Neuronal stem cell (in vitro differentiated cells): ENCODE measurements at places on chromosomes 1 and 21.

- no peak for DNase-seq
Observed at GRCh38 chr21:46570119-46570518, 34.8 kb downstream of the S100B start.

- peak; percentile 31 for DNase-seq
Observed at GRCh38 chr1:54774820-54775498, 10.6 kb upstream of the PARS2 start.

- DNase-seq = no peak
Observed at GRCh38 chr21:33256019-33256418, 10.1 kb upstream of the IL10RB start.

DNA sequence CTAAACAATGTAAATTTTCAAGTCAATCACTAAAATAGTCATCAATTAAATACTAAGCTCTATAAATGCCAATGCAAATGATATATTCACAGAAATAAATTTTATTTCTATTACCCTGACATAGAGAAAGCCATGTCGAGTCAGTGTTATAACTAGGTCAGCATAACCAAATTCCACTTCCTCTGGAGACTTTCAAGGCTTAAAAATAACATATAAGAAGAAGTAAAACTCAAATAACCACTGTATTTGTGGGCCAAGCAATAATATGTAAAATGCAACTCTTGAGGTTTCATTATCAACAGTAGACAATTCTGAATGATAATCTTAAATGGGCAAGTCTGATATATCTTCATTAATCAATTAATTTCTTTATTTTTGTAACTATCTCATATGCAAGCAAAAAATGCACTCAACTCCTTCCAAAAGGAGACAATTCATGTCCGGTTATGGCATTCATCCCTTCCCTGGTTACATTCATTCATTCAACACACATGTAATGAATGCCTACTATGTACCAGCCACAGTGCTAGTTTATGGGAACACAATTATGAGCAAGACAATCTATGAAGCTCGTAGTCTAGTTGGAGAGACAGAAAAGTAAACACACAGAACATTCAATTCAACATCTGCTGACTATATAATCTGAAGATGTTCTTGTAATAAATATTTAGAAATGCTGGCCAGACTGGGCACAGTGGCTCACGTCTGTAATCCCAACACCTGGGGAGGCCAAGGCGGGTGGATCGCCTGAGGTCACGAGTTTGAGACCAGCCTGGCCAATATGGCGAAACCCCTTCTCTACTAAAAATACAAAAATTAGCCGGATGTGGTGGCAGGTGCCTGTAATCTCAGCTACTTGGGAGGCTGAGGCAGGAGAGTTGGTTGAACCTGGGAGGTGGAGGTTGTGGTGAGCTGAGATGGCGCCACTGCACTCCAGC lies 37.1 kb upstream of the CAP1 start:
- no peak for DNase-seq

GRCh38 chr1:54001591-54001990 lies 16.4 kb downstream of the LDLRAD1 start:
- no peak for DNase-seq

GRCh38 chr1:111512931-111513330 lies 9.5 kb upstream of the ADORA3 start:
- no peak for DNase-seq

- no peak for DNase-seq
Observed at GRCh38 chr1:234950598-234950997, 178.0 kb downstream of the TOMM20 start.

DNA sequence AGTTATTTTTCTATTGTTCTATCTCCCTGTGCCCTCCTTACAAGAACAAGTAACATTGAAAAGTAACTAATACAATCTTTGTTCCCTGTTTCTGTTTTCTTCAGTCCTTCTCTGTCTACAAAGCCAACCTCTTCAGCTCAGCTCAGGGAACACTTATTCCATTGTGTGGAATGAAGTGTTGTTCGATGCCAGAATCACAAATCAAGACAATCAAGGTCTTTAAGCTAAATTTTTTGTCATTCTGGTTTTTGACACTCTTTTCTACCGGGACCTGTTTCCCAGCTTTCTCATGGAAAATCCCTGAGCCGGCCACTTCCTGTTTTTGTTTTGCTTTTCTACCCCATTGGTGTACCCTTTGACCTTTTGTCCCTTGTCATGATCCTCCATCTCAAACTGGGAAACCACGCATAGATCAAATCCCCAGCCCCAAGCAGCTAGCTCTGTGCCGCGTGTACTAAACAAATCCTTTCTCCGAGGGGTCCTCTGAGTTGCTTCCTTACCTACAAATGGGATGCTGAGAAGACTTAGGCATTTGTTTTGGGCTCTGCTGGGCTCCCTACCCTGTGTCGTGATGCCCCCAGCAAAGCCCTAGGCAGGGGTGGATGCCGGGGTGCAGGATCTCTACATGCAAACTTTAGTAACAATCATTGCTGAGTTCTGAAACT lies 141.8 kb downstream of the TOMM20 start:
- peak; percentile 37 for DNase-seq

DNA sequence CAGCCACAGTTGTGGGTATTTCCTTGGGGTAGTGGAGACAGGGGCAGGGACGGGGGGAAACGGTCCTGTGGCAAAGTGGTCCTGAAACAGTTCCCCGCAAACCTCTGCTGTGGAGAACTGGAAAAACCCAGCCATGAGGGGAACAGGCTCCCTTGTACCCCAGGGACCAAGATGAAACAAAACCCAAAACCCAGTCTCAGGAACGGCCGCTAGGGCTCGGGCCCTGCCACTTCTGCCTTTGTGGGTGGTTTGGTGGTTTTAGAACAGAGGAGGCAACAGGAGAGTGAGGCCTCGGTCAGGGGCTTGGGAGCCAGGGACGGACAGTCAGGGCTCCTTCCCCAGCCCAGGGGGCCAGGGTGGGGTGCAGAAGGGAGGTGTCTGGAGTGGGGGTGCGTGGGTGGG lies 24.8 kb upstream of the EDN2 start:
- DNase-seq = no peak

DNA sequence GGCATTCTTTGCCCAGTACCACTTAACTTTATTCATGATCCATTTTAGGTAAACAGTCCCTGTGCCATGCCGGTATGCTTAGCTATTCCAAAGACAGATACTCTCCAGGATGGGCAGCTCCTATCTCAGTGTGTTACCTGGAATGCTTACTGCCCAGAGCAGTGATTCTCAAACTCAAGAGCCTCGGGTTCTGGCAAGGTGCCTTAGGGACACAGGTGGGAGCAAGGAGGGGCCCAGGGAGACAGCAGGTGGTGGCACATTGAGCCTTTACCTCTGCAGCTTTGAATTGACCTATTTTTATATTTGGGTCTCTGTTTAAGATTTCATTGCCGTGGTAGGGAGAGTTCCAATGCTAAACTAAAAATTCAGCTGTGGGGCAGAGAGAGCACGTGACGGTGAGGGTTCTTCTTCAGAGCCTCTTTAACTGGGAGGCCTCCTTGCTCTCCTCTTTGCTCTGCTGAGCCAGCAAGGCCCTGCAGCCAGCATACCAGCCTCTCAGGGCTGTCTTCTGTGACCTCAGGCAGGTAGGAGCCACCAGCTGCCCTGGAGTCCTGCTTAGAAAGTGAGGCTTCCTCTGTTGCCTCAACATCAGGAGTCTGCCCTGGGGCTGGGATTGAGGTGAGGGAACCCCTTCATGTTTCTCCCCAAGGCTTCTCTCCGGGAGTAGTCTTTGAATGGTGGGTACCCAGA lies 20.2 kb downstream of the PHGDH start:
- DNase-seq = no peak

GRCh38 chr21:35028451-35028978 lies 20.6 kb downstream of the RUNX1 start:
- DNase-seq = no peak

GRCh38 chr1:36497207-36497606 lies 14.5 kb upstream of the CSF3R start:
- no peak for DNase-seq

DNA sequence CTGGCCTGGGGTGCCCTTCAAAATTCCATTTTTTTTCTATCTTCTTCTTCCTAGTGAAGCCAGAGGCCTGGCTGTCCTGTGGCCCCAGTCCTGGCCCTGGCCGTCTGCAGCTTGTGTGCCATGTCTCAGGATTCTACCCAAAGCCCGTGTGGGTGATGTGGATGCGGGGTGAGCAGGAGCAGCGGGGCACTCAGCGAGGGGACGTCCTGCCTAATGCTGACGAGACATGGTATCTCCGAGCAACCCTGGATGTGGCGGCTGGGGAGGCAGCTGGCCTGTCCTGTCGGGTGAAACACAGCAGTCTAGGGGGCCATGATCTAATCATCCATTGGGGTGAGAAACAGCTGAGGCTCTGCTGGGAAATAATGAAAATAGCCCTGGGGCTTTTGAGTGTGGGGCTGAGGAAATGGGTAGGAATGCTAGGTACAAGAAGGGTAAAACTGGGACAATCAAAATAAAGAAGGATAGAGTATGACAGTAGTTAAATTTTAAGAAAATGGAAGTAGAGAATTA lies 2.1 kb downstream of the CD1E start:
- no peak for DNase-seq

DNA sequence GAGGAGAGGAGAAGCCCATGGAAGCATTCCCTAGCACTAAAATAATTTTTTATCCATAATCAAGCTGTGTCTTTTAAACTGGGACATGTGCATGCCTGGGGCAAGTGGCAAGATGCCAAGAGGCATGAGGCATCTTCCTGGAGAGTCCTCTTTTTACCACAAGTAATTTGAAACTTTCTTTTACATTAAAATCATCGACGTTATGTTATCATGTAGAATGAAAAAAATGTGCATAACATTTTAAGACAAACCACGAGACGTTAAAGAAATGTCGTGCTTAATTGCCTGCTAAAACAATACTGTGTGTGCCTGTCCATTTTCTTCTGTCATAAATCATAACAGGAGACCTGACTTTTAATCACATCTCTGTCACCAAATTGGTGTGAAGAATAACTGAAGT lies 1.5 kb downstream of the STYXL2 start:
- no peak for DNase-seq

DNA sequence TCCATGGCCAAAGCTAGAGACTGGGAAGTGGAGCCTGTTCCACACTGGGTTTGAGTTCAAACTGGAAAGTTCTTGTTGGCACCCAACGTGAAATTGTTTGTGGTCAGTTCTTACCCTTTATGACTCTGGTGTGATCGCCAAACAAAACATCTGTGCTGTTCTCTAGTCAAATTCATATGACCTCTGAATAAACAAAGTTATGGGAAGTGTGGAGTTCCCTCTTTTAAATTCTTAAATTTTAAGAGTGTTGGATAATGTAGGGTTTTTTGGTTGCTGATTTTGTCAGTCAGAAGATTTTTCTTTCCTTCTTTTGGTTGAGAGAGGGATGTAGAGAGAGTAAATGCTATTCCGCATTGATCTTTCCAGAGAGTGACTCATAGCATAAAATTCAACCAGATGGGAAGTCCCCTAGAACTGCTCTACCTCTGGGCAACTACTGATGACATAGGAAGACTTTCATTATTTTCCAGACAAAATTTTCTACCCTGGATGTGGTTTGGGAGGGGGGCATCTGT lies 36.4 kb downstream of the CHML start:
- DNase-seq = no peak

DNA sequence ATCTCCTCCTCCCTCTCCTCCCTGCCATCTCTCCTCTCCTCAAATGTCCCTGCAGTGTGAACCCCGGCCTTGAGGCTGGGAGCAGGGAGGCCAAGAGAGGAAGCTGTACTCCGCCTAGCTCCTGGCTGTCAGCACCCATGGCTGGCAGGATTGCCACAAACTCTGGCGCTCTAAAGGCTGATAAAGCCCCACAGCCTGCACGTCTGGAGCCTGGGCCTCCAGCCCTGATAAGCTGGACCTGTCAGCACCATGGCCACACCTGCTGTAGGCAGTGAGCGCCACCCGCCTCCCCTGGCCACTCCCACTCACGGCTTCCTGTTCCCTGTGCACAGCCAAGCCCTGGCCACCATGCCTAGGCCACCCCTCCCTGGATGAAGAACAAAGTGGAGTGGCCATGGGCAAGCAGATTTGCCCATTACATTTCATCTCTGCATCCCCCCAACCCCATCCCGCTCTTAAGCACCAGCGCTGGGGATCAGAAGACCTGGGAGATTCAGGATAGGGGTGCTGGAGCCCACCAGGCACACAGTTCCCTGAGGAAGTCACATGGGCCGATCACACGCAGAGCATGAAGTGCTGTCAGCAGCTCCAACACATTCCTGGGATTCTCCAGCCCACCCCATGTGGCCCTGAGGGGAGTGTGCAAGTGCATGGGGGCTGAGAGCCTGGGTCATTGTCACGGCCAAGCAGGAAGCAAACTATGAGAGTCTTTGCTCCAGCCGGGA lies 24.2 kb upstream of the NPPB start:
- DNase-seq = no peak

DNA sequence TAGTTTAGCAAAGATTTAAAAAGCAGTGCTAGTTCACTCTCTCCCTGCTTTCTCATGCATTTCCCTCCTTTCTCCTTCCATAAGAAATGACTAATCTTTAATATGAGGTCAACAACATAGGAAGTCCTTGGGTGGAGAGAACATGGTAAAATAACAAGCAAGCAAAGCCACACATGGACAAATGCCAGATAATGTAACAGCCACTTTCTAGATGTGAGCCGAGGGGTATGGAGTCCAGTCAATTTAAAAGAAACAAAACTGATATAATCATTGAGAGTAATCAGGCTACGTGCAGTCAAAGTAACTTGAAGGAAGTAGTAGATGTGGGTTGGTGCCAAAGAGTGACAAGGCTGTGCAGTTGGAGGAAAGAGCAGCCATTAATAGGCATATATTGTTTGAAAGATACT lies 69.6 kb downstream of the DUSP10 start:
- no peak for DNase-seq

GRCh38 chr1:154716011-154716410 lies 108.0 kb upstream of the ADAR start:
- no peak for DNase-seq

DNA sequence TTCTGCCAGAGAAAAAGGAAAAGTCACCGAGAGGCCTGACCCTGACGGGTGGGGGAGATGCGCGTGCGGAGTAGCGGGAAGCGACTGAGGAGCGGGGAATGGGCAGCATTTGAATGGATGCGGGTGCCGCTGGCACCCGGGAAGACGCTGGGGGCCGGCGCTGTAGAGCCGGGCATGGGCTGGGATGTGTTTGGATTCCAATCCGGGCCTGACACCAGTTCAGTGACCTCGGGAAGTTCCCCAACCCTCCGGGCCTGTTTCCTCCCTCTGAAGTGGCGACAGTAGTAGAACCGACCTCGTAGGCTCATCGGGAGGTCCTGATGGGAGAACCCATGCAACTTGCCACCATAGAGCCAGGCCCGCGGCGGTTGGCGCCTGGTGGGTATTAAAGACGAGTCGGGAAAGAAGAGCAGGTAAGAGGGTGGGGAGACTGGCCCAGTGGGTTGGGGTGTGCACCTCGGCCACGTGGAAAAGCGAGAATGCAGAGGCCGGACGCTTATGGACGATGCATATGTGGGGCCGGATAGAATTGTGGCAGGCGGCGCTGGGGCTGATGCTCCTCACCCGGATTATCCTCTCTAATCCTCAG lies 642 bp upstream of the SLC16A1 start:
- DNase-seq = no peak

- DNase-seq = no peak
Observed at GRCh38 chr1:90719330-90720144, 2.4 kb upstream of the BARHL2 start.

GRCh38 chr1:39898648-39899603 lies 2.8 kb downstream of the MYCL start:
- peak; percentile 88 for DNase-seq

GRCh38 chr1:200909071-200909470 lies 14.4 kb downstream of the INAVA start:
- DNase-seq = no peak

- DNase-seq = no peak
Observed at GRCh38 chr1:207079706-207080241, 8.9 kb upstream of the C4BPB start.

GRCh38 chr1:174828264-174828663 lies 171.5 kb upstream of the CACYBP start:
- DNase-seq = no peak

- no peak for DNase-seq
Observed at GRCh38 chr1:44283524-44284173, 70.4 kb downstream of the DMAP1 start.
